ENCODE measurements at places on chromosomes 3 and 15. TPM values are rescaled to one million over a fixed set of nuclear protein-coding genes. Genes with fewer than 3 reads are reported as not detected.

Gene BCHE
- 47.8 TPM for total RNA-seq

Gene TMEM108
- 16.9 TPM for total RNA-seq

Gene CASR
- total RNA-seq = not detected

Gene LMAN1L
- not detected for total RNA-seq

Gene ADGRG7
- total RNA-seq = not detected

Gene FAM174B
- 59.6 TPM for total RNA-seq

Gene MOBP
- 0.14 TPM for total RNA-seq

Gene LDHAL6B
- total RNA-seq = not detected

Gene TRIM42
- not detected for total RNA-seq

Gene PRICKLE2
- total RNA-seq = 35.8 TPM

Gene LRRC2
- total RNA-seq = 3.1 TPM

Gene SKOR1
- 0.17 TPM for total RNA-seq

Gene CDHR4
- 7.8 TPM for total RNA-seq

- DNase-seq = no peak
Measured at GRCh38 chr3:121228971-121229370, 316.8 kb downstream of the POLQ start.

DNA sequence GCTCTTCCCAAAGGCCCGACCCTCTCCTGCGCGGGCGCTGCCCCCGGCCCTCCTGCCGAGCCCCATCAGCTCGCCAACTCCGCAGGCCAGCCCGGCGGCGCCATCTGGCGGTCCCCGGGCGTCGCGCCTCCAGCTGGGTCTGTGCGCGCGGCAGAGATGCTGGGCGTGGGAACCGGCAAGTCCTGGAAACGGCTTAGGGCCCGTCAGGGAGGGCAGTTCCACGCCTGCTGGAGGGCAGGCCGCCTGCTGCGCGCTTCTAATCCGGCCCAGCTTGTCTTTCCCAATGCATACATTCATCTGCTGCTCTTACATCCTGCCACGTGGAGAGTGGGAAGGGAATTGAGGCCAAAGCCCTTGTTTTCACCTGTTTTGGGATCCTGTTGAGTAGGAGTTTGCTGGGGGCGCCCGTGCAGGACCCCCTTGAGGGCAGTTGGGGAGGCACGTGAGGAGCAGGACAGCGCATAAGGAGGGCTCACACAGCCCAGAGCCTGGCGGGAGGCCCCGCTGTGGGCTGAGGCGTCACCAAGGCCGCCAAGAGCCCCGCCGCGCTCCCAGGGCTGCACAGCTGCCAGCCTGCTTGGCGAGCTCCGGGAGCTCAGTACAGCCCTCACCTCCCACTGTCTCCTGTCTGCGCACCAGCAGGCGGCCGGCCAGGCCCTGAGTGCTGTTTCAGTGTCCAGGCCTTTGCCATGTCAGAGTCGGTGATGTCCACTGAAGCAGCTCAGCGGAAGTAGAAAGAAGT, 165.6 kb downstream of the NSMCE3 start:
- peak; percentile 91 for DNase-seq

GRCh38 chr15:40633178-40633577, 39.1 kb downstream of the KNL1 start:
- no peak for DNase-seq

GRCh38 chr3:8579096-8579495, 65.5 kb downstream of the SSUH2 start:
- DNase-seq = no peak

GRCh38 chr3:124201786-124202185, 209.9 kb upstream of the ROPN1 start:
- peak; percentile 85 for DNase-seq

GRCh38 chr3:80017369-80017768, 249.6 kb upstream of the ROBO1 start:
- no peak for DNase-seq

GRCh38 chr15:64068133-64068532, 21.8 kb upstream of the DAPK2 start:
- no peak for DNase-seq

- no peak for DNase-seq
Measured at GRCh38 chr15:51004103-51004551, 90.6 kb downstream of the TNFAIP8L3 start.

- peak; percentile 77 for DNase-seq
Measured at GRCh38 chr3:132535575-132536441, 61.3 kb upstream of the ACKR4 start.

GRCh38 chr15:88020806-88021205, 235.7 kb downstream of the NTRK3 start:
- DNase-seq = no peak

DNA sequence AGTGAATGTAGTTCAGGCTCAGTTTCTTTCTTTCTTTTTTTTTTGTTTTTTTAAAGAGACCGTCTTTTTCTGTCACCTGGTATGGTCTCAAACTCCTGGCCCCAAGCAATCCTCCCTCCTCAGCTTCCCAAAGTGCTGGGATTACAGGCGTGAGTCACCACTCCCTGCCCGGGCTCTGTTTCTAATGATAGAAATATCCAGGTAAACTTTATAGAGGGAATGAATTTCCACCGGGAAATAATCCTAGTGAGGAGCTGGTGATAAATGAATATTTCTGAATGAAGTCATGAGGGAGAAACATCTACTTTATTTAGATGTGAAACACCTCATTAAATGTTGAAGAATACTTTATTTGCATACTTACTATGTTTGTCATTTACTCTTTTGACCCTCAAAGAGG, 7.2 kb downstream of the RNF13 start:
- DNase-seq = no peak

DNA sequence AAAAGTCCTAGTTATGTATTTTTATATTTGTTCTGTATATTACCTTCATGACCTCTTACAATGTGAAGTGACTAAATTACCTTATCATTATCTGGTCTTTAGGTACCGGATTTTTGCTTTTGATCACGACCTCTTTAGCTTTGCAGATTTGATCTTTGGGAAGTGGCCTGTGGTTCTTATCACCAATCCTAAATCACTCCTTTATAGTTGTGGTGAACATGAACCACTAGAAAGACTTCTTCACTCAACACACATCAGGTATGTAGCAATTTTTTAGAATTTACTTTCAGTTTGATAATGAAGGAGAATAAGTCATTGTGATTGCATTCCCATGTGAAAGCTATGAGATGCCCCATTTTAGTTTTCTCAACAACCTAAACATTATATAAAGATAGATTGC, 18.3 kb downstream of the TMEM62 start:
- no peak for DNase-seq

- no peak for DNase-seq
Measured at GRCh38 chr15:87416591-87417257, 839.8 kb downstream of the NTRK3 start.

GRCh38 chr15:42591238-42591934, 16.0 kb downstream of the STARD9 start:
- no peak for DNase-seq

GRCh38 chr3:11246663-11246970, 25.6 kb upstream of the ATG7 start:
- no peak for DNase-seq

GRCh38 chr3:106299300-106300098, 430.7 kb upstream of the CBLB start:
- no peak for DNase-seq

DNA sequence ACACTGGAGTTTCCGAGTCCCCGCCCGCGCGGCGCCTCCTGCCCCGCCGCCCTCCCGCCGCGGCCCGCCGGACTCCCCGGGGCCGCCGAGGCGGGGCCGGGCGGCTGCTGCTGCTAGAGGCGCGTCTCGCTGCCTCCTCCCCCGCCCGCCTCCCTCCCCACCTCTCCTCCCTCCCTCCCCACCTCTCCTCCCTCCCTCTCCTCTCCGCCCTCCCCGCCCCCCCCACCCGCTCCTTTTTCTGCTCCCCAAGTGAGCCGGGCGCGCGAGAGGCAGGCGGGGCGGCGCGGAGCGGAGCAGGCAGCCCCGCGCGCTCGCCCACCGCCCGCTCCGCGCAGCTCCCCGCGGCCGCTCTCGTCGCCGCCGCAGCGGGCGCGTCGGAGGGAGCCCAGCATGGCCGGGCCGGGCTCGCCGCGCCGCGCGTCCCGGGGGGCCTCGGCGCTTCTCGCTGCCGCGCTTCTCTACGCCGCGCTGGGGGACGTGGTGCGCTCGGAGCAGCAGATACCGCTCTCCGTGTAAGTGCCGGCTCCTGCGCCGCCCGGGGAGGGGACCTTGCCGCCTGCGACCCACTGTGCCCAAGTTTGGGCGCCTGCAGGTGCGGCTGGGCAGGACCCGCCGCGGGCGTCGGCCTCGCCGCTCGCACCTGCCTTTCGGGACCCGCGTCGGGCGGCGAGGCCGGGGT, at the start of gene CACNA2D3:
CACNA2D3 (plus strand) TSS at position 229 of the 679 bp plus-strand sequence.
- DNase-seq = peak; percentile 60

DNA sequence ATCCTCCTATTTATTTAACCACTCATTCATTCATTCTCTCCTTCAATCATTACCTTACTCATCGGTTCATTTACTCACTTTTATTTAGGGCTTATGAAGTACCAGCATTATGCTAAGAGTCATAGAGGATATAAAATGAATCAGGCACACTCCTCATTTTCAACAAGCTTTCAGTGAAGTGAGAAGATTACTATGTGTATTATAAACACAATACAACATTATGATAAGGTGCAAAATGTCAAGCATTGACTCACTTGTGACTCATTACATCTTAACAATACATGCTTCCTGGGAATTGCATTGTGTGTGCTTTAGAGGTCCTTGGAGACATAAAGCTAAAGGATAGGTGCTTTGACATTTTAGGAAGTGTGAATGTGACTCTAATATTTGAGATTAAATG, 60.4 kb downstream of the PLAAT1 start:
- no peak for DNase-seq

DNA sequence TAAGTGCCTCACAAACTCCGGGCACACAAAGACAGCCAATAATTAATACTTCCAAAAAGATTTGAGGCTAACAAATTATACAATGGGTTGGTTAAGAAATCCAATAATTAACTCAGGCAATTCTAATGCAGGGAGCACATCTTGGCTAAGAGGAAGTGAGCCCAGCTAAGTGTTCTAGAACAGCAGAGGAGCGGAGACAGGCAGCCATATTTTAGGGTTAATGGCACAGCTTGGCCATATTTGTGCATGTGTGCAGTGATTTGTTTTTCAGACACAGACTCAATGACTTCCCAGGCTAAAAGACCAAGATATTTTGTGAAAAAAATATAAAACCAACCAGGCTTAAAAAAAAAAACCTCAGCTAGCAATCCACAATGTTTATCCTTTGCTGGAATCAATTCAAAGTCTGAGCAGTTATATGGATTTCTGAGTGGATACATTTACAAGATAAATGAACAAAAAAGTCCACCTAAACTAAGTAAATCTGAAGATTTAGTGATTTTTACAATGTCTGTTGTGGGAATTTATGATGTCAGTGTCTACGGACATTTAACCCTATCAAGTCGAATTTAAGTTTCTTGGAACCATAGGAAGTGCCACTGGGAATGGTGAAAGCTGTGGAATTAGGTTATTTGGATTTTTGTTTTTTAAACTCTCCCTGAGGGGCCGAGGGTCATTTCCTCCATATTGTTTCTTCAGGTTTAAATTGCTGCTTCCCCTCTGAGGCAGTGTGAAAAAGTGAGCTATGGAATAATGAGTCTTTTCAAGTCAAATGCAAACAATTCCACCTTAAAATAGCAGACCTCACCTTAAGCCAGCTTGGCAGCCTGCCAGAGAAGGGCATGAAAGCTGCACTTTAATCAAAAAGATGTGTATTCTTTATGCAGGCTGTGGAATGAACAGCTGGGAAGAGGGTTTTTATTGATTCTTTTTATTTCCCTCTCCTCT, 413.7 kb upstream of the TBL1XR1 start:
- DNase-seq = peak; percentile 78

DNA sequence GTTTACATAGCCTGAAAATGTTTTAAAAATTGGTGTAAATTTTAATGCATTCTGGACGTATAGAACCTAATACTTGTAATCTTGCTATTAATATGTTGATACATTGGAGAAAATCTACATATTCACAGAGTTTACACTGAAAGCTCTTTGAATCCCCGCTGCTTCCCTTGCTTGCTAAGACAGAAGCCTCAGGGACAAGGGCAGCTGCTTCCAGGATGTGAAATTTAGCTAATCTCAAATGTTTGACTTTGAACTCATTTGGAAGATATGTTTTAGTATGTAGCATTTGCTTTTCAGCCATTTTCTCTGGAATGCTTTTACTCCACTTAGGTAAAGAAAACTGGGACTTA, 172.0 kb downstream of the RBMS3 start:
- DNase-seq = no peak

GRCh38 chr3:195124378-195124992, 146.5 kb downstream of the XXYLT1 start:
- DNase-seq = no peak

DNA sequence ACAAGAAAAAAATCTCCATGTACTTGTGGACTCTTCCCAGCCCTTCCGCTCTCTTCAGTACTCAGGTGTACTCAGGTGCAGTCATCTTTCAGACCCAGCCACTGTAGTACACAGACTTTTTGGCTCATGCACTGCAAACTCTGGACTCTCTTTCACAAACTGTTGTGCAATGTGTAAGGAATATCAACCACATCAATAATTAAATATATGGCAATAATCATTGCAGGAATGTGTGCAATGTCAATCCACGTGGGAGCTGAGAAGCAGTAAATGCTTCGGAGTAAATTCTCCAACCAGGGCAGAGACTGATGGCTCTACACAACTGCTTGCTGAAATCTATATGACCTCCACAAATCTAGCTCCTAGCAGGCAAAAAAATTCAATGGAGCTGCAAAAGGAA, 287.3 kb upstream of the COL8A1 start:
- no peak for DNase-seq

DNA sequence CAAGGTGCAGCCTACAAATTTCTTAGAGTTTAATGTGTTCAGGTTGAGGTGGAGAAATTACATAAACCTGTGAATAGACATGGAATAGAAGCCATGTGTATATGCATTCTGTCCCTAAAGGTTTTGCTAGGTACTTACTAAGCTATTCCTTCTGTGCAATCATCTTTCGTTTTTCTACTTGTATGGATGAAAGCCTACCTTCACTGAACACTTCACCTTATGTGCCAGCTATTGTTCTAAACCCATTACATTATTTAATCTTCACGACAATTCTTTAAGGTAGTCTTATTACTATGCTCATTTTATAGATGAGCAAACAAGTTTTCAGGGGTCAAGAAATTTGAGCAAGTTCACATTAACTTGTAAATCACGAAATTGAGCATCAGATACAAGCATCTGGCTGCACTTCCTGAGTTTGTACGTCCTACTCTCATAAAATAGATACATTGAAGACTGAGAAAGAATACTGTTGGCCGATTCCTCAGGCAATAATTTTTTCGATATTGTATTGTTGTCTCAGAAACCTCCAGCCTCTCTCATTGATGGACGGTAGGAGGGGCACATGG, 635 bp upstream of the RCN2 start:
- no peak for DNase-seq

GRCh38 chr3:95235916-95236315, 1173.1 kb downstream of the NSUN3 start:
- no peak for DNase-seq

DNA sequence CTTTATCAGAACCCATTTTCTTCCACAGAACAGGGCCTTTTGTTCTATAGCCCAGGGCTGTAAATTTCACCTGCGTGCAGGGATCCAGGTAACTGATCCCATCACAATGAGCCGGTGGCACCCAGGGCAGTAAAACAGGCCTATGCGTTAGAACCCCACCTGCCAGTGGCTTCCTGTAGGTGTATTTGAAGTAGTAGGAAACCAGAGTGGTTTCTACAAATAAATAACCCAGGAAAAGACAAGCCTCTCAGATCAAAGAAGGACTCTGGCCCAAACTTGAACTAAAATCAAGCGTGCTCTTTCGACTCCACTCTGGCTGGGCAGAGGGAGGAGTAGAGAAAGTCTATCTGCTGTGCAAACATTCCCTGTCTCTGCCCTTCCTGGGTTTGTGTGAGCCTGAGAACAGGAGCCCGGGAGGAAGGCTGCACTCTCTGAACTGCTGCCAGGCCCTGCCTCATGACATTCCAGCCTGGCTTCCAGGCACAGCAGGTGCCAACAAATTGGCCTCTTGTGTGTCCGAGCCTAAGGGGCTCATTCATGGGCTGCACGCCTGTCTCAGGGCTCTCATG, 77.7 kb downstream of the CEMIP start:
- peak; percentile 47 for DNase-seq
